ENCODE measurements at places on chromosomes 11 and 22.
A peak's percentile ranks its signal among the peaks of the same experiment; 100 is the strongest.

GRCh38 chr11:8323161-8323935 lies 59.7 kb upstream of the LMO1 start:
- no peak for DNase-seq

DNA sequence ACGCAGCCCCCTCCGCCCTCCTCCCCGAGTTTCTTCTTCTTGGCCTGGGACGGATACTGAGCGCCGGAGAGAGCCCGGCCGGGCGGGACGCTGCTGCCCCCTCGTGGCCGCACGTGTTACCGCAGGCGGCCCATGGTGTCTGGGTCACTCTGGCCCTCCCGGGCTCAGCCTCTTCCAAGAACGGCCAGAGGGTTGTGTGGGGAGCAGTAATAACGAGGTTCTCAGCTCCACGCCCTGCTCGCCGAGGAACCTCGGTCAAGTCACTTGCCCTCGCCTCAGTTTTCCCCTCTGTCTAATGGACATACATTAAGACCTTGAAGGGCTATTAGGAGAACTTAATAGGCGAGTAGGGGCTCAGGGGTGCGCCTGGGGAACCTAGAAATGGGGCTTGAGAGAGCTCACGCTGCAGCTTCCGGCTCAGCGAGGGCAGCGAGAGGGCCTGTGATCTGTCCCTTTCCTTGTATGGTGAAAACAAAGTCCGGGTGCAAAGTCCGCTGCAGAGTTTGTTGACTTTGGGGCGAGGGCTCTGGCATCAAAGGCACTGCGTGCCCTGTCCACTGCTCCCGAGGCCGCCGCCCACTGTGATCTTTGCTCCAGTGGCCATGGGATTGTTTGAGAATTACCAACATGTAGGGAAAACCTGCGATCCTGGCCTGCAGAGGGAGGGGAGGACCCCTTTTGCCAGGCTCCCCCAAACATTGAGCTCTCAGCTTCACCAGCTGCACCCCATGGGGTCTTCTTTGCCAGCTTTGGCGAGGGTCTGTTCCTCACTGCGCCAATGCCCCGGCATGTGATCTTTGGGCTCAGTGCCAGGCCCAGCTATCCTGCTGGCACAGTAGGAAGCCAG lies 14.4 kb upstream of the LRP5 start:
- DNase-seq = peak; percentile 46

DNA sequence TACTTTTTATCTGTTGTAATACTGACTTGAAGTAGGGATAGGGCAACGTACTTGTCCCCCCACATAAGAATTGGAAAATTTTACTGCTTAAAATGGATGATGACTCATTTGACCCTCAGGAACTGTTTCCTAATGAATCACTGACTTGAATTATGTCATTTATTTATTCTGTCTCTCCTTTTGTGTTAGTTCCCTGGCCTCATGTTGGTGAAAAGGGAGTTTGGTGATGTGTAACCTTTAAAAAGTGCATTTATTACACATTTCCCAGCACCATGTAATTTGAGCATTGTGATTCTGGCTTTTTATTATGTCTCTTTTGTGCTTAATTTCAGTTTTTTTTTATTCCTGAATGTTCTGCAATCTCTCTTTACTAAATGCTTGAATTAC lies 20.3 kb upstream of the PGM2L1 start:
- peak; percentile 65 for DNase-seq

DNA sequence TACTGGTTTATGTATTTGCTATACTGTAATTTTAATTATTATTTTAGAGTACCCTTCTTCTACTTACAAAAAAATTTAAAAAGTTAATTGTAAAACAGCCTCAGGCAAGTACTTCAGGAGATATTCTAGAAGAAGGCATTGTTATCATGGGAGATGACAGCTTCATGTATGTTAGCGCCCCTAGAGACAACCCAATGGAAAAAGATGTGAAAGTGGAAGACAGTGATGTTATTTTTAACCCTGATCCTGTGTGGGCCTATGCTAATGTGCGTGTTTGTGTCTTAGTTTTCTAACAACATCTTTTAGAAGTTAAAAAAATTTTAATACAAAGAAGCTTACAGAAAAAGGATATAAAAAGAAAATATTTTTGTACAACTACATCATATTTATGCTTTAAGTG lies 205.0 kb downstream of the FAM76B start:
- DNase-seq = no peak

GRCh38 chr11:1860108-1860507 lies 7.2 kb downstream of the LSP1 start:
- DNase-seq = no peak

GRCh38 chr22:27116312-27117086 lies 459.1 kb downstream of the MIAT start:
- DNase-seq = no peak

- DNase-seq = no peak
Observed at GRCh38 chr22:37266581-37267134, 15.7 kb upstream of the CYTH4 start.

- DNase-seq = no peak
Observed at GRCh38 chr22:46985507-46985882, 223.0 kb downstream of the TBC1D22A start.

- DNase-seq = no peak
Observed at GRCh38 chr11:27701355-27702105, 1.3 kb upstream of the BDNF start.

DNA sequence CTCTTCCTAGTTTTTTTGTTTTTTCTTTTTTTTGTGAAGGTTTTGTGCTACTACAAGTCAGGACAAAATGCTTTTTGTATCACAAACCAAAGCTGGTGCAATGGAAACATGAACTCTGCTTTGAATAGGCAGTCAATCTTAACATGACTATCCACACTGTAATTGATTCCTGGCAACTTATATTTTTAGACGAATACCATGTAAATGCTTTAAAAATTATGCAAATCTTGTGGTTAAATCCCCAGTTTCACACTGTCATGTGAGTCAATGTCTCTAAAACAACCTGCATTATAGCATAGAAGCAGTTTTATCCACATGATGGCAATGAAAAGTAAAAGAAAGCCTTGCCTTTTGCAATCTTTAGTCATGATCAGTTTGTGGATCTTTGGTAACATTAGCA lies 8.9 kb downstream of the TRPC6 start:
- no peak for DNase-seq

DNA sequence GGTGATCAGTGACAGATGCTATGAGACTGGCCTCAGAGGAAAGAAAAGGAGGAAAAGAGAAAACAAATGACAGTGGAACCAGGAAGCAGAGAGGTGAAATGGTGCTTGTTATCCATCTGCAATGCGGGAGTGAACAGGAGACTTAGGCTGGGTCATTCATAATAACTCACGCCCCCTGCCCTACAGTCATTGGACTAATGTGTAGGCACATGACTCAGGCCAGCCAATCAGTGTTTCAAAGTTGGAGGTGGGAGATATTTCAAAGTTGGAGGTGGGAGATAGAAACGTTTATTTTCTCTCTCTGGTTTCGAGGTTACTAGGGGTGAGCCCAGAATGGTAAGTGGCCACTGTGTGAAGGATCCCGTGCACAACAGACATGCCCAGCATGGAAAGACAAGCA lies 30.3 kb downstream of the SLC22A6 start:
- DNase-seq = no peak

DNA sequence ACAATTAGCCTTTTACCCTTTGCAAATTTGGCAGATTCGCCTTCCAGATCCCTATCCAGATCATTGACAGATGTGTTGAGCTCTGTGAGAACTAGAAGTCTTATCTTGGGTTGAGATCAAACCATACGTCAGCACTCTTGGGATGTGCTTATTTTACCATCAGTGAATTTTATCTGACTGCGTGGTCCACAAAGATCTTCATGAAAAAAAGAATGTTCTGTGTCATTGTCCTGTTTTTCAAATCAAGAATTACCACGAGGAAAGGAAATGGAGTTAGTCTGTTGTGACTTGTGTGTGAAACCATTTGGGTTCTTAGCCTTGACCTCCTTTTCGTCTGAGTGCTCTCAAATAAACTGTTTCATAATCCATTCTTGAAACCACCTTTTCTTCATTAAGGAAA lies 86.2 kb upstream of the SORL1-AS1 start:
- no peak for DNase-seq

- no peak for DNase-seq
Observed at GRCh38 chr11:114263513-114264170, 32.6 kb upstream of the NNMT start.

- DNase-seq = no peak
Observed at GRCh38 chr22:44777364-44777755, 25.0 kb downstream of the ARHGAP8 start.

GRCh38 chr11:19955660-19956059 lies 204.6 kb downstream of the DBX1 start:
- DNase-seq = no peak

DNA sequence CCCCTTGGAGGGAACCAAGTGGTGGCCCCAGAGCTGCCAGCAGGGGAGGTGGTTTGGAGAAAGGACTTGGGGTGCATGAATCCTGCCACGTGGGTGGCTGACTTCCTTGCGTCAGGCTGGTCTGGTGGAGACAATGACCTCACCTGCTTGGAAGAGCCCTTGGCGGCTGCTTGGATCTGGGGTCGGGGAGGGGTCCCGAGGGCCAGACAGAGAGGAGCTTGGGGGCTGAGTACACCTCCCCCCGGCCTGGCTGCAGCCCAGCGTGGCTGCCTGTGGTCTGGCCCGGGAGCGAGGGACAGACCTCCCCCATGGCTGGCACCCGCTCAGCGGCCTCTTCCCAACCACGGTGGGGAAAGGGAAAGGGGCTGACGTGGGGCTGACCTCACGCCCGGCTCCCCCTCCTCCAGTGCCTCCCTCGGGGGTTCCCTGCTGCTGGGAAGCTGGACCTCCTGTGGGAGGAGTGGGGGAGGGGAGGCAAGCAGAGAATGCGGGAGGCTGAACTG lies 13.8 kb downstream of the LIF start:
- DNase-seq = no peak

DNA sequence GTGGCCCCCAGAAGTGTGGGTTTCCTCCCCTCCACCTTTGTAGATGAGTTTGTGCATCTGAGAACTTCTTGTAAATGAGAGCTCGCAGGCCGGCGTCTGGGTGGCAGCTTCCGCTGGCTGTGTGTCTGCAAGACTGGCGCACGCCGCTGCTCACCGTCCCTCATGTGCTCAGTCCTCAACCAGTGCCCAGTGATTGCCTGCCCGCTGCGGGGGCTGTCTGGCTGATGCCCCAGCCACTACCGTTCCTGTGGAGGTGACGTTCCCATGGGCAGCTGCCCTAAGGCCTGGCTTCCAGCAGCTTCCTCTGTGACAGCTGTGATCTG lies 8.8 kb downstream of the TBX1 start:
- no peak for DNase-seq

GRCh38 chr11:58640386-58641023 lies 18.0 kb downstream of the CNTF start:
- no peak for DNase-seq

DNA sequence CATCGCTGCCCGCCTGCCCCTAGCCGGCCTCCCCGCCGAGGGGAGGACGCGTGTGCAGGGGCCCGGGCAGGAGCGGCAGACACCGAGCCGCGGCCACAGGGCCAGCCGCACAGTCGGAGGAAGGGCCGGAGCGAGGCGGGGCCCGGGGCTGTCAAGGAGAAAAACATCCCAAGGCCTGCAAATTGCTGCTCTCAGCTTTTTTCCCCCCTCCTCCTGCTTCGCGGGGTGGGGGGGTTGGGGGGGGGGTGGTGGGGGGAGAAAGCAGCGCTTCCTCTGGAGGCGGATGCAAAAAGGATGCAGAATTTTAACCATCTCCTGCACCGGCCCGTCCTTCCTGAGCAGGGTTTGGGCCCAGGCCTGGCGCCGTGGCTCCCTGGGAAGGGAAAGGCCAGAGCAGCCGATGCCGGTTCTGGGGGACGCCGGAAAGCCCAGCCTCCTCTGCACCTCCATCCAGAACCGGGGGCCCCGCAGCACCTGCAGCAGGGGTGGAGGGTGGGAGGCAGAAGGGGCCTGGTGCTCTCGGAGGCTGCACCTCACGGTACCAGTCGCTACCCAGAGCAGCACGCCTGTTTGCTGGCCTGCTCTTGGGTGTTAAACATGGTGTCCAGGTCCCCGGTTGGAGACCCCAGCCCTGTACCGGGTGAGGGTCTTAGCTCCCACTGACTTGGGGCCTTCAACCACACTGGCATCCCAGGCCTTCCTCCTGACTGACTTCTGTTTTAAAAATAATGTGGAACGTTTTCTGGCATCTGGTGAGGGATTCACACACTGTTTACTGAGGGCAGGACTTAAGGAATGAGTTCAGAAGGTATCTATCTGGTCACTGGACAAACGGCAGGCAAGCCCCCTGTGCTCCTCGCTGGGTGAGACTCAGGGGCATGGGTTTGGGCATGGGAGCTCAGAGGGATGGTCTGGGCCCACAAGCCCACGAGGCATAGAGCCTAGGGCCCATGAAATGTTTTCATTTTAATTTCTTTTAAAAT lies 77.4 kb upstream of the WNT7B start:
- no peak for DNase-seq

DNA sequence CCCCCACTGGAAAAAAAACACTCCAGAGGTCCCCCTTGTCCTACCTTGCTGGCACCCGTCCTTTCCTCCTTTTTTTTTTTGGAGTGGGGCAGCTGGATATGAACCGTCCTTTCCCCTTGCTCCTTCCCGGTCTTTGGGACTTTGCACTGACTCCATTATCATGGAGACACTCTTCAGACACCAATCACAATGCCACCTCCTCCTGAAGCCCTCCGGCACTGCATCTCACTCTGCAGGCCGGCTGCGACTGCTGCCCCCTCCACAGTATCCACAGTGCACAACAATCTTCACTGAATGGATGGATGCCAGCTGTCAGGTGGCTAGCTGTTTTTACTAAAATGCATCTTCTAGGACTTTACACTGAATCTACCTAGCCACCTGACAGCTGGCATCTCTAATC lies 12.7 kb upstream of the RGL4 start:
- no peak for DNase-seq

- no peak for DNase-seq
Observed at GRCh38 chr22:40218723-40219294, 41.1 kb downstream of the TNRC6B start.

- no peak for DNase-seq
Observed at GRCh38 chr11:65211293-65212105, 29.8 kb downstream of the CAPN1 start.

GRCh38 chr22:44542561-44543222 lies 44.7 kb upstream of the RTL6 start:
- no peak for DNase-seq

- DNase-seq = no peak
Observed at GRCh38 chr11:75524665-75525432, 892 bp downstream of the GDPD5 start.

DNA sequence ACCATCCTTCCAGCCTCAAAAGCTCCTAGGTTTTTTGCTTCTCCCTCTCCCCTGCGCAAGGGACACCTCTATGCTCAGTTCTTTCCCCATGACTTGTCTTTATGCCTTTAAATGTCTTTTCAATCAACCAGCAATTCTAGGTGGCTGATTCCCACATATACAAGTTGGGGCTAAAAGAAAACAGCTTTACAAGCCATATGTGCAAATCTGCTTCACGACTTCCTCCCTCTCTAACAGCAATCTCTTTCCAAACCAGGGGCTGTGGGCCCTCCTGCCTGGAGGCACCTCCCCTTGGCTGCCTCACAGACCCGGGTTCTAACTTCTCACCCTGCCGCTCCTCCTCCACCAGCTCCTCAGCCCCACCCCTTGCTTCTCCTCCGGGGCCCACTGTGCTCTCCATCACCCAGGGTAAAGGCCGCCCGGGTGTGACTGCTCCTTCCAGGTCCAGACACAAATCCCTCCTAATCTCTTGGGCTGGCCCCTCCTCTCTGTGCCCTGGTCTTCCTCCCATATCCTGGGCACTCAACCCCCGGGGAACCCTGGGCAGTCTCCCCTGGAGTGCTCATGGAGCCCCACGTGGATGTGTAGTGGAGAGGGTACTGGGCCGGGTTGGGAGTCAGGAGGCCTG lies 14.1 kb downstream of the TMPRSS13 start:
- DNase-seq = no peak

- DNase-seq = peak; percentile 72
Observed at GRCh38 chr11:69640995-69641581, at the start of gene CCND1. CCND1 (plus strand) TSS chr11:69641156; CDS start chr11:69641314, 158 bp downstream.

- no peak for DNase-seq
Observed at GRCh38 chr11:94203070-94203469, 74.4 kb downstream of the PANX1 start.
